AG04450 (cell line): ENCODE measurements at places on chromosomes 2 and 18.

GRCh38 chr2:85438201-85439024 lies 19.9 kb downstream of the SH2D6 start:
- DNase-seq, result no peak

- DNase-seq, result no peak
These were observed 355.0 kb downstream of the DSC3 start for GRCh38 chr18:30687501-30687900.

DNA sequence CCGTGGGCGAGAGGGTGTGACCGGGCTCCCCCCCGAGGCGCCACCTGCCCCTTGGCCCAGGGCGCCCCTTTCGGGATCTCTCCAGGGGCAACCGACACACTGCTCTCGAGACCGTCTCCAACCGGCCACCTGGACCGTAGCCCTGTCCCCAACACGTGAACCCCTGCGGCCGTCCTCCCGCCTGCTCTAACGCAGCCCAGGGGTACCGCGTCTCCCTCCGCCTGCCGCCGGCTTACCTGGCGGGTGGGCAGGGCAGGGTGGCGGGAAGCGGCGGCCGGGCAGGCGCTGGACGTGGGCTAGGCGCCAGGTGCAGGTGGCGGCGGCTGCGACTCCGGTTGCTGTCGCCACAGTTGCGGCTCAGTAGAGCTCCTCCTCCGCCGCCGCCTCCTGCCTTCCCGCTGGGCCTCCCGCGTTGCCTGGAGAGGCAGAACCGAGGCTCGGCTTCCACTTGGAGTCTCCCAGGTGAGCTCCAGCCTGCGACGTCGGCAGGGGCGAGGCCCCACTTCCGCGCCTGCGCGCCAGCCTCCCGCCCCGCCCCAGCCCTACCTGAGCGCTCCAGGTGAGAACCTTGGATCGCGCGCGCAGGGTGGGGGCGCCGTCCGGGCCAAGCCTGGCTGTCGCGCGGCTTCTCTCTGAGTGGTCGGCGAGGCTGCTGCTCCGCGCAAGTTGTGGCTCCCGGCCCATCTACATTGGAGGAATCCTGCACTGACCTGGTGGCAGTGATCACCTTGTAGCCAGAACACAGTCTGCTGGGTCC lies at the start of gene GALNT3:
GALNT3 (minus strand) TSS at position 469 of the 757 bp plus-strand sequence. CDS start 23,547 bp downstream, outside the sequence.
- DNase-seq, result no peak

GRCh38 chr18:63284827-63285733 lies 34.5 kb downstream of the BCL2 start:
- DNase-seq, result no peak

- DNase-seq, result no peak
These were observed 282.8 kb upstream of the HS6ST1 start for GRCh38 chr2:128601298-128602037.

GRCh38 chr2:84292545-84292944 lies 166.5 kb downstream of the SUCLG1 start:
- no peak for DNase-seq

GRCh38 chr2:235365743-235366142 lies 128.1 kb upstream of the AGAP1 start:
- no peak for DNase-seq

DNA sequence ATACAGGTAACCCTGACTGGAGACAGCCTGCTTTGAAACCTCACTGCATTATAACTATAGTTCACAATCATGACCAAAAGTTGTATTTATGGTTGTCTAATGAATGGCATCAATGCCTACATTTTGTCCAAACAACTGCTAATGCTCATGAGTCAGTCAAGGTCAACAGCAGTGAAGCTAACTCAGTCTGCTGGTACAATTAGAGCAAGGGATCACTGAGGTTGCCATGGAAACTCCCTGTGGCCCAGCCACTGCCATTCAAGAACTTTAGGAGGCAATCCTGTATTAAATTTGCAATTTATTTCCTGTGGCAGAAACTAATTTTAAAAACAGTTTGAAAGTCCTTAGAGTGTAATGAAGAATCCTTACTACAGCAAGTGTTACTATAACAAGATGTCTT lies 185.1 kb upstream of the SMAD7 start:
- no peak for DNase-seq

- DNase-seq, result no peak
These were observed 202.7 kb upstream of the SLC14A2 start for GRCh38 chr18:45412577-45412976.

DNA sequence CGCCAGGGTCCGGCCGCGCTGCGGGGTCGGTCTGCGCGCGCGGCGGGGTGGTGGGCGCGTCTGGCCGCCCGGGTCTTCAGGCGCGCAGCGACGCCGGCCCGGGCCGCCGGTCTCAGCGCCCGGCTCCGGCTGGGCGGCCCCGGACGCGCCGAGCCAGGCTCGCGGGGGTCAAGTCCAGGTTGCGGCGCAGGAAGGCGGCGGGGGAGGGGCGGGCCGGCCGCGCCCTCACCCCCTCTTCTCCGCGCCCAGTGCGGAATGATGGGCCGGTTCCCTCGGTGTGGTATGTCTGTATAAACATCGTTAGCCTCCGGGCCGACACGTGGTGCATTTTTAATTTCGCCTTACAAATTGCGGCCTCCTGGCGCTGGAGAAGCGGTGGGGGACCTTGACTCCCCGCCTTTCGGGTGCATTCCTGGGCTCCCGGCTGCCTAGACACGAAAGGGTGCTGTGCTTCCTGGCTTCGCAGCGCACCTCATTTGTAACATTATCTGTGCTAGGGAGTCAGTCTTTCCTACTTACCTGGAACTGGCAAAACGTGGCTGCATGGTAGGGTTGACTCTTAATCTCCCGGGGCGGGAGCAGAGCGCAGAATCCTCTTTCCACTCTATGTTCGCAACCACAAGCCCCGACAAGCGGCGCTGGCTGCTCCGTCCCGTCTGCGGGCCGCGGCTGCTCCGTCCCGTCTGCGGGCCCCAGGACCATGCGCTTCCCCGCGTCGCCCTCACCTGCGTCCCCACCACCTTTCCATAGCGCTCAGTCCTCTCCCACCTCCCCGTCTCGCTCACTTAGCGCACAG lies 69.0 kb downstream of the CTAGE1 start:
- no peak for DNase-seq

- DNase-seq, result no peak
These were observed 113.8 kb downstream of the CTAGE1 start for GRCh38 chr18:22303927-22304326.

- no peak for DNase-seq
These were observed 69.7 kb downstream of the EPHA4 start for GRCh38 chr2:221502270-221503010.

- DNase-seq, result peak; percentile 83
These were observed 3.6 kb upstream of the ERFE start for GRCh38 chr2:238155051-238155760.

- DNase-seq, result no peak
These were observed 103.5 kb downstream of the ANTXR1 start for GRCh38 chr2:69116438-69116837.

- DNase-seq, result no peak
These were observed 213.2 kb upstream of the ARL4C start for GRCh38 chr2:234710066-234710465.
